ENCODE measurements at places on chromosomes 6 and 20.

- ATAC-seq, result no peak
Observed at GRCh38 chr6:136725124-136725523, 67.2 kb downstream of the MAP3K5 start.

DNA sequence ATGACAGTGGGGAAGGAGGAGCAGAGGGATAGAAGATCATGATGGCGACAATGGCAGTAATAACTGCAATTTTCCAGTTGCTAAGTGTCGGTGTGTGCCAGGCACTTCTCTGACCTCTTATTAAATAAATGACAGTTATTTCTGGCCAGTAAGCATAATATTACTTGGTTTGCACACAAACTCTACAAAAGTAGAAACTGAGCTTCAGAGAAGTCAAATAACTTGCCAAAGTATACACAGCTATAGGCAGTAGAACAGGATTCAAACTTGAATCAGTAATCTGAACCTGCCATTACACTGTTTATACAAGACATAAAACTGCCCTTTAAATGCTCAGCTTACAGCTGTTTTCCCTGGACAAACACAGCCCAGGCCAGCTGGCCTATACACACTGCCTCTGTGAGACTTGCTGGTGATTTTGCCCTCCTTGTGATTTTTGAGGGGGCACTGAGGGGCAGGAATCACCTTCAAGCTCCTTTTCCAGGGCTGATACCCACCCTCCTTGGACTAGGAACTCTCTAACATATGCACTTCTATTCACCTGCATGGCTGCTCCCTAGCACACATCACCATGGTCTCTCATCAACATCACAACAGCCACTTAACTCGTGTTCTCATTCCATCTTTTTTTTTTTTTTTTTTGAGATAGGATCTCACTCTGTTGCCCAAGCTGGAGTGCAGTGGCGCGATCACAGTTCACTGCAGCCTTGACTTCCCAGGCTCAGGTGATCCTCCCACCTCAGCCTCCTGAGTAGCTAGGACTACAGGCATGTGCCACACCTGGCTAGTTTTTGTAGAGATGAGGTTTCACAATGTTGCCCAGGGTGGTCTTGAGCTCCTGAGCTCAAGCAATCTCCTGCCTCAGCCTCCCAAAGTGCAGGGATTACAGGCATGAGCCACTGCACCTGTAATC, 63.6 kb downstream of the SLC23A2 start:
- ATAC-seq, result no peak

DNA sequence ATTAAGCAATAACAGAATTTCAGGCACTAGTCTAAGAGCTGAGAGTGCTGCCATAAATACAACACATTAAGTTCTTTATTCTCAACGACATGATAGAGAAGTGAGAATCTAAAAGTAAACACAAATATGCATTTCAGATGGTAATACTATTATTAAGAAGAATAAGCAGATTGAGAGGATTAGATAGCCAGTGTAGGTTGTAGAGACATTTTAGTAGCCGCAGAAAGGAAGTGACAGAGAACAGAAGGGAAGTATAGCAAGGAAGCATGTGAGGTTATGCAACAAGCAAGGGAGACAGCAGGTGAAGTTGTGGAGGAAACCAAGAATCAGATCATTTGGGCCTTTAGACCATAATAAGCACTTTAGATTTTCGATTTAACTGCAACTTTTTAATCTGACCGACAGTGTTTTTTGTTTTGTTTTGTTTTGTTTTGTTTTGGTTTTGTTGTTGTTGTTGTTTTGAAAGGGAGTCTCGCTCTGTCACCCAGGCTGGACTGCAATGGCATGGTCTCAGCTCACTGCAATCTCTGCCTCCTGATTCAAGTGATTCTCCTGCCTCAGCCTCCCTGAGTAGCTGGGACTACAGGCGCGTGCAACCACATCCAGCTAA, 737.0 kb upstream of the ADGRB3 start:
- no peak for ATAC-seq

GRCh38 chr6:54282186-54282585, 26.1 kb upstream of the TINAG start:
- ATAC-seq, result peak; percentile 78

DNA sequence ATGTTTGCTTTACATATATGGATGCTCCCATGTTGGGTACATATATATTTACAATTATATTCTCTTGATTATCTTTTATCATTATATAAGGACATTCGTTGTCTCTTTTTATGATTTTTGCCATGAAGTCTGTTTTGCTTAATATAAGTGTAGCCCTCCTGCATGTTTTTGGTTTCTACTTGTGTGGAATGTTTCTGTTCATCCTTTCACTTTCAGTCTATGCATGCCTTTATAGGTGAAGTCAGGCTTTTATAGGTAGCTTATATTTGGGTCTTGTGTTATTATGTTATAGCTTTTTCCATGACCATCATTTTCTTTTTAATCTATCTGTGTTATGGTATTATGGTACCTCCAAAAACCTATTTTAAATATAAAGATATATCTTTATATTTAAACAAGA, 612.5 kb upstream of the HS3ST5 start:
- ATAC-seq, result no peak

GRCh38 chr6:18115356-18115755, 7.1 kb downstream of the NHLRC1 start:
- no peak for ATAC-seq

DNA sequence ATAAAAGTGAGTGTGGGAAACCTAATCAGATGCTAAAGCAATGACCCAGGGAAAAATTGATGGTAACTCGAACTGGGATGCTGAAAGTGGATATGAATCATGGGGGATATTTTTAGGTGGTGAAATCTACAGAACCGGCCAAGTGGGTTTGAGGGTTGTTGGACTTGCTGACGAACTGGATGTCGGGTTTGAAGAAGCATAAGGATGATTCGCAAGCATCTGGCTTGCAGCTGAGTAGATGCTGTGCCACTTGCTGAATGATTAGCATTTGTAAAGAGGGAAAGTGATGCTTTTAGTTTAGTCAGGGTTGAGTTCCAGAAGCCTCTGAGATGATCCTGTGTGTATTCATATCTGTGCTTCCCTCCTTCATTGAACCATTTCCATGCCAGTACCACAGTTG, 54.9 kb downstream of the UBR2 start:
- ATAC-seq, result no peak

- ATAC-seq, result no peak
Observed at GRCh38 chr6:135438907-135439535, 58.5 kb downstream of the AHI1 start.

DNA sequence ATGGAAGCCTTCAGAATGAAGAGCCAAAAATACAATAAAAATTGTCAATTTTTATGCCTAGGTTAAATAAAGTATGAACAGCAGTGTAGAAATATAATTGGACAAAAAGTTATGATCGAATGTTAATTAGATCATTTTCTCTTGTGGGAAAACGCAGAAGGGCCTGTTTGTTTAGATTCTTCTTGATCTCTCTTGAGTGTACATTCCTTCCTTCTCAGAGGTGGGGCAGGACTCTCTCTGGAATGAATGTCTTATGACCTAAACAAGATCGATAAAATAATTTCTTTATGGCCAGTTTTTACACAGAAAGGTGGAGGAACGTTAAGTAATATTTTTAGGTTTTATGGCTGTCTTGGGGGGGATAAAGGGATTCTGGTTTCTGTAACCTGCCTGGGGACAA, 500.1 kb upstream of the MARCKS start:
- ATAC-seq, result no peak

GRCh38 chr6:109461733-109462526, 6.4 kb upstream of the MICAL1 start:
- ATAC-seq, result peak; percentile 91

- ATAC-seq, result no peak
Observed at GRCh38 chr6:20400456-20401204, 1.0 kb upstream of the E2F3 start.

DNA sequence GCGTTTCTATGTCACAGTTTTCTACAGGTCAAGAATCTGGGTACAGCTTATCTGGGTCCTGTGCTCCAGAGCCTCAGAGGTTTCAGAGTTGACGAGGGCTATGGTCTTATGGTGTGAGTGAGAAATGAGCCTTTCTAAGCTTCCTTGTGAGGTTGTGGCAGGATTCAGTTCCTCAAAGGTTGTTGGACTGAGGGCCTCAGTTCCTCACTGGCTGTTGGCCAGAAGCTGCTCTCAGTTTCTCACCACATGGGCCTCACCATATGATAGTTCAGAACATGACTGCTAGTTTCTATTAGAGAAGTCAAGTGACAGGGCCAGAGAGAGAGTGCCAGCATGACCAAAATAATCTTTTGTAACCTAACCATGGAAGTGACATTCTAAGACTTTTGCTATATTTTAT, 96.1 kb downstream of the NUS1 start:
- no peak for ATAC-seq

- ATAC-seq, result no peak
Observed at GRCh38 chr6:50711686-50712085, 1.6 kb upstream of the TFAP2D start.

- no peak for ATAC-seq
Observed at GRCh38 chr6:107629548-107630129, 139.7 kb downstream of the SOBP start.

- no peak for ATAC-seq
Observed at GRCh38 chr6:143288923-143289322, 161.6 kb downstream of the ADAT2 start.

DNA sequence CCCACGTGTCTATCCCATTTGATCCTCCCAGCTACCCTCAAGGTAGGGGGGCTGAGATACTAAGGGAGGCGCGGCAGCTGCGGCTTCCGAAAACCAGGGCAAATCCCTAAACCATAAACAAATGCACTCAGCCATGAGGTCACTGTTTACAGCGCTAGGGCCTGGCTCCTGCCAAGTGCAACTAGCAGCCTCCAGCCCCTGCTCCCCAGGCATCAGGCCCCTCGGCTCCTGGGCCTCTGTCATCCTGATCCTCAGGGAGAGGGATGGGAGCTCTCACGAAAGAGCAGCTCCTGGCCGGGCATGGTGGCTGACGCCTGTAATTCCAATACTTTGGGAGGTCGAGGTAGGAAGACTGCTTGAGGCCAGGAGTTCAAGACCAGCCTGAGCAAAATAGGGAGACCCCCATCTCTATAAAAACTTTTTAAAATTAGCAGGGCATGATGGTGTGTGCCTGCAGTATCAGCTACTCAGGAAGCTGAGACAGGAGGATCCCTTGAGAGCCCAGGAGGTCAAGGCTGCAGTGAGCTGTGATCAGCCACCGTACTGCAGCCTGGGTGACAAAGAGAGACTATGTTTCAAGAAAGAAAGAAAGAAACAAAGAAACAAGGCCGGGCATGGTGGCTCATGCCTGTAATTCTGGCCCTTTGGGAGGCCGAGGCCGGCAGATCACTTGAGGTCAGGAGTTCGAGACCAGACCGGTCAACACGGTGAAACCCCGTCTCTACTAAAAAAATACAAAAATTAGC, 42.5 kb upstream of the TLDC2 start:
- ATAC-seq, result no peak

DNA sequence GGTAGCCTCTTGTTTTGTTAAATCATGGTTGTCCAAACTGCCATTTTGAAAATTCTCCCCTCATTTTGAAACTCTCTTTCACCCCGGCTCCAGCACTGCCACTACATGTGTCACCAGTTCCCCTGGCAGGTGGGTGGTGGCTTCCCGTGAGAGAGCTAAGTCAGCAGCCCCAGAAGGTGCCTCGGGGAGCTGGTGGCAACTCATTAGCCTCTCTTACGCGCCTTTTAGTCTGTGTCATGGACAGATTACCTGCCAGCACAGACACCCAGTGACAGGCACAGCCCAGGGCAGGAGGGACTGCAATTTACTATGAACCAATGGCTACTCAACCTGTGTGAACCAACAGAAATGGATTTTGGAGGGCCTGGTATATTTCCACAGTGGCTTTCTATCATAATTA, 147.1 kb upstream of the SASH1 start:
- ATAC-seq, result peak; percentile 77

DNA sequence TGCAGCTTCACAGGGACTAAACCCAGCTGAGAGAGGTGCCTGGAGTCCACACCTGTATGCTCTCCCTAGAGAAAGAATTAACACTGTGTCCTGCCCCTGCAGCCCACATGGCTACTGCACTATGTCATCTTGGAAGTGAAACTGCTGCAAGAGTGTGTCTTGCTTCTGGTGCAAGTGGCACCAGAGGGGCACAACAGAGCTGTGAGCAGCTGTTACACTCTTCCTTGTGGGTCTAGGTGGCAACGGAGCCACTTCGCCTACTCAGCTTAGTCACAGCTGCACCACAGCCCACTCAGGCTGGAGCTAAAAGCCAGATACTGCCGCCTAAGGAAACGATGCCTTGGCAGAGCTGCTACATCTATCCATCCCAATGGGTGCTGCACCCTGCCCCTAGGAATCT, 391.4 kb downstream of the COL12A1 start:
- ATAC-seq, result no peak

- peak; percentile 57 for ATAC-seq
Observed at GRCh38 chr6:89050697-89051096, 29.9 kb upstream of the PNRC1 start.

DNA sequence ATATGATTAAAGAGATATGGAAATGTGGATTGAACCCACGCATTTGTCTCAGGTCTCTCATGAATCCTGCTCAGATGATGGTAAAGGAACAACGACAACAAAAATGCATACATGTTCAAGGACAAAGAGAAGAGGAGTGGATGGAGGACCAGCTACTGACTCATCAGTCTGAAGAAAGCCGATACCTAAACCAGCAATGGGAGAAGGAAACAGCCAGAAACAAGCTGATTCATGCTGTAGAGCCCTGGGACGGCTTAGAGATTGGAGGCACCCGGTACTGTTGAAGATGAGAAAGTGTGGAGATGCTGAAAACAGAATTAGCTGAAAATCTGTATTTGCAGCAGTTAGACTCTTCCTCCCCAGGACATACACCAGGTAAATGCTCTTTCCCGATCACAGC, 14.4 kb upstream of the RIPPLY2 start:
- ATAC-seq, result no peak

DNA sequence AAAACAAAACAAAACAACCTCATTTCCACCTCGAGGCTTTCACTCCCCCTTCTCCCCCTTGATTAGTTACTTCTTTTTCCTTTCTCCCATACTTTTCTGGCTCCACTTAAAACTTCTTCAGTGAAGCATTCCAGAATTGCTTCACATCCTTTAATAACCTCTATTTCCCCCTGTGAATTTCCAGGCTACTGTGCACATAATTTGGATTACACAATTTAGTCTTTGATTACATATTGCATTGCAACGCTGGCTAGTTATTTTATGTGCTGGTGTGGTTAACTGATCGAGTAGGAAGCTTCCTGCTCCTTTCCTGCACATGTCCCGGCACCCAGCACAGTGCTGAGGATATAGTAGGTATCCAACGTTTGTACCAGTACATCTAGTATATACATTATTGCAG, 28.1 kb upstream of the EEF1E1 start:
- no peak for ATAC-seq

DNA sequence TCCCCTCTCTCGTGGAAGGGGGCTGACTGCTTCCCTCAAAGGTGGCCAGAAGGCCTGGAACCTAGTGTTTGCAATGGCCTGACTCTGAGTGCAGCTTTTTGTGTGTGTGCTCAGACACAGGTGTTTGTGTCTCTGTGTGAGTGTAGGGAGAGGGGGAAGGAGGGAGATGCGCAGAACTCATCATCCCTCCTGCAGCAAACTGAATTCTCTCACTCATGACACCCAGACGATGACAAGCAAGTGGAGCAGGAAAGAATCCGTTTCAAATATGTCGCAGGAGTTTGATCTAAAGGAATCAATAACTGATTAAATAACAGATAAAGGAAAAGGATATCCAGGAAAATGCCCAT, 101.4 kb downstream of the TNFAIP3 start:
- ATAC-seq, result no peak

- ATAC-seq, result no peak
Observed at GRCh38 chr20:2698912-2699311, 6.3 kb downstream of the EBF4 start.
